ENCODE measurements at places on chromosomes 2 and 18.

DNA sequence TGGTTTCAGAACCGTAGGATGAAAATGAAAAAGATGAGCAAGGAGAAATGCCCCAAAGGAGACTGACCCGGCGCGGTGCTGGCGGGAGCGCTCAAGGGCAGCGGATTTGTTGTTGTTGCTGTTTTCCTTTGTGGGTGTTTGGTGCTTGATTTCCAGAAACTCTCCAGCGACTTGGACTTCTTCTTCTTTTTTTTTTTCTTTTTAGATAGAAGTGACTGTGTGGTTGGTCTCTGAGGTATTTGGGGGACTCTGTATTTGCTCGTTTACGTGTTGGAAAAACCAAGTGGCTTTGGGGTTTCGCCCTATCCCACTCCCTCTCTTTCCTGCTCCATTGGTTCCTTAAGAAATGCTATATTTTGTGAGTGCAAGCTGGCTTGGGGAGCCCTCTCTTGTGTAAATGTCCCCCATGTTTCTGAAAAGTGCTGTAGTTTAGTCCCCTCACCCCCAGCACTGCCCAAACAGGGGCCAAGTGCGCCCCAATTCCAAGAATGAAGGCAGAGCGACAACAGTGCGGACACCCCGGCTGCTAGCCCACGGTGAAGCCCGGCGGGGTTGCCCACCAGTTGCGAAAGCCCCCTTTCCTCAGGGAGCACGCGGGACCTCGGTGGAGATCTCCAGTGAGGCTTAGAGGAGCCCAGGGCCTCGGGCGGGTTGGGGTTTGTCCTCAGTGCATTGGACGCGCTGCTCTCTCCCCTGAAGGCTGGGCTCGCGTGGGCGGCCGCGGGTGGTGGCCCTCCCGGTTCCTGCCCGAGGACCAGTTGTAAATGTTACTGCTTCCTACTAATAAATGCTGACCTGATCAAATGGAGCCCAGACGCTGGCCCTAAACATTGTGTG lies 1.8 kb downstream of the HOXD9 start:
- DNase-seq = no peak

- DNase-seq = no peak
These were observed 25.0 kb downstream of the DCDC2C start for GRCh38 chr2:3728104-3729054.

DNA sequence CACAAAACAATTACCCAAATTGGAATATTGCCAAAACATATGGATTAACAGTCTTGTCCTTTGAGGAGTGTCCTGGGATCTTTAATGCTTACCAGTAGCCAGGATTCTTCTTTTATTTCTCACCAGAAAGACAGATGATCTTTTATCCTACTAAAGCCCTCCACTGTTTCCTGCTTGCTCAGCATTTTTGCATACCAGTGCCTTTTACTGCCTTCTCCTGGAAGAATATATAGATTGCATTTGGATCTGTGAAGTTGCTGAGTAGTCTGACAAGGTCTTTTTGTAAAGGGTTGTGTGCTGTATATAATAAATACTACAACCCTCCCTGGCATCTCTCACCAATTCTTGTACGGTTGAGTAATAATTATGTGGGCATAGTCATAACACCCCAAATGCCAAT lies 652.2 kb downstream of the LRRTM4 start:
- no peak for DNase-seq

GRCh38 chr2:241271706-241272302 lies 43.7 kb downstream of the HDLBP start:
- DNase-seq = no peak

DNA sequence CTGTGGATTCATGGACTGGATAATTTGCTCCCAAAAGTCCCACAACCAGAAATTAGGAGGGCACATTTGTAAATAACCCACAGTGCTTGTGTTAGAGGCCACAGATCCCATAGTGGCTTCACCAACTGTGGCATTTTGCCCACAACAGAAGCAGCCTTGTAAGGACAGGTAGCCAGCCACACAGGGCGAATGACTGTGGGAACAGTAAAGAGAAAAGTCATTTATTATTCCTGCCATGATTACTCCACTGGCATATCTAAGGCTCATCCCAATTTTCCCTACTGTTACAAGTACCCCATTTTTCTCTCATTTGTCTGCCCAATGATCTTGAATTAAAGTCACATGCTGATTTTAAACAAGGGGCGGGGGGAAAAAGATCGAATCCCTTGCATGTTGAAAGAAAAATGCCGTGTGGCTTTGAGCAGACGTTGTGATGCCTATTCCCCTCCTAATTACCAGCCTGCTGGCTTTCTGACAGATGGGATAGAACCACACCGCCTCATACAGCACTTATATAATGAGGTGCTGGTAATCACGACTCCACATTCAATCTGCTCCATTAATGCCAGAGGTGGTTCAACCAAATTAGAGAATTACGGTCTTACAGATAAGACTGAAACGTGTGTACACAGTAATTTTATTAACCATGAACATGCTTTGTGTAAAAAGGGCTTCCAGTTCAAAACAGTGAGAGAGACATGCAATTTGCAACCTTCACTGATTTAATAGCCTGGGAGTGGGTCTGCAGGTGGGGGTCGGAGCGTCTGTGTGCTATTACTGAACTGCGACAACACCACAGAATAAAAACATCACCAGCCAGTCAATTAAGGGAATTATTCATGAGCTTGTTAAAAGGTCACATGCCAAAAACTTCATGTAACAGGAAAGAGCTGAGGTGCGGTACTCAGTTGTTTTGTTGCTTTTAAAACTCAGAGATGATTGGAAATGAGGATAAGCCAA lies 196.0 kb downstream of the TMEM163 start:
- no peak for DNase-seq

DNA sequence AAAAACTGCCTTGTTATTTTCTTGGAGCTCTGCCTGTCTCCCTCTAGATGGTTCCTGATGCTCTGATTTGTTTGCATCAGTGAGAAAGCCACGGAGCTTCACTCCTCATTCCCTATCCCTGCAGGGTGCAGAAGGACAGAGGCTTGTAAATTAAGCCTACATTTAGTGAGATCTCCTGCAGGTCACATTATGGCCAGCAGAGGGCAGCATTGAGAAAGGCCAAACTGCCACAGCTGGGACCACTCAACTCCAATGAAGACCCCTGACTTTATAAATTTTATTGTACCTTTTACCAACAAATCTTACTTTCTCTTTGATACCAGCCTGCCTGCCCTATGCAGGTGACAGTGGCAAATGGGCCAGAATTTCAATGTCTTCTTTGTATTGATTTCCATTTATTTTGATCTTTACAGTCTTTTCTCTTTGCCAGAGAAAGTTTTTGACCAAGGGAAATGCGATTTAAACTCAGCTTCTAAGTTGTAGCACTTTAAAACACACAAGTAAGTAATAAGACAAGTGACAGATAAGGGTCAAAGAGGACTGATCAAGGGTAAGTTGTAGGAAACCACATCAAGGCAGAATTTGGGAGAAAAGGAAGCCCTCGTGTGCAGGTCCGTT lies 1029.1 kb upstream of the KLHL29 start:
- peak; percentile 84 for DNase-seq

DNA sequence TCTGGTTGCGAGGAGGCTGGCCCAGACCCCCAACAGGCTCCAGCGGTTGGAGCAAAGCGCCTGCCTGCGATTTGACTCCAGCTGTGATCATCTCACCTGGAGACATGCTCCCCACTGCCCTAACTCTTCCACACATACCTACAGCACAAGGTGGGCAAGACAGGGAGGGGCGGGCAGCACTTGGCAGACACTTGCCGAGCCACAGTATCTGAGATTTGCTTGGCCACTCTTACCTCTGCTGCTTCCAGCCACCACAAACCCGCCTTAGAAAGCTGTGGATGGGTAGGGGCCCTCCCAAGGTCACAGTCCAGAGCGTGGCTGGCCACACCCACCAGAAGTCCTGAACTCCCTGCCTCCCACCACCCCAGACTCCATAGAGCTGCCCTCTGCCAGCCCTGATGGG lies 8.2 kb downstream of the CYP26B1 start:
- peak; percentile 38 for DNase-seq

- no peak for DNase-seq
These were observed 665.8 kb upstream of the ID2 start for GRCh38 chr2:8015848-8016600.

- no peak for DNase-seq
These were observed 24.8 kb downstream of the GALM start for GRCh38 chr2:38690499-38691420.

- DNase-seq = no peak
These were observed 21.5 kb upstream of the YWHAQ start for GRCh38 chr2:9652267-9652666.

DNA sequence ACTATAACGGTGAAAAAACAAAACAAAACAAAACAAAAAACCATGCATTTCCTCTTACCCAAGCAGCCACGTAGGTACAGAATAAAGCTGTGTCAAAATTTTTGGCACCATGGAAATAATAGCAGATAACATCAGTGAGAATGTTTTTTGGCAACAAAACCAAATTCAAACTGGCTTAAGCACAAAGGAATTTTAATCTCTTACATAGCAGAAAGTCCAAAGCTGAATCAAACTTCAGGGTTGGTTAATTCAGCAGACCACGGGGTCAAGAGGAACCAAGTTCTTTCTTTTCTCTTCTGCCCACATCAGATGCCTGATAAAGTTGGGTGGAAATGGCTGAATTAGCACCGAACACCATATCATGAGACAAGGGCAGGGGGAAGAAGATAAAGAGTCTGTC lies 129.5 kb downstream of the PAX3 start:
- DNase-seq = no peak

GRCh38 chr2:8860239-8860638 lies 22.8 kb upstream of the KIDINS220 start:
- DNase-seq = no peak

DNA sequence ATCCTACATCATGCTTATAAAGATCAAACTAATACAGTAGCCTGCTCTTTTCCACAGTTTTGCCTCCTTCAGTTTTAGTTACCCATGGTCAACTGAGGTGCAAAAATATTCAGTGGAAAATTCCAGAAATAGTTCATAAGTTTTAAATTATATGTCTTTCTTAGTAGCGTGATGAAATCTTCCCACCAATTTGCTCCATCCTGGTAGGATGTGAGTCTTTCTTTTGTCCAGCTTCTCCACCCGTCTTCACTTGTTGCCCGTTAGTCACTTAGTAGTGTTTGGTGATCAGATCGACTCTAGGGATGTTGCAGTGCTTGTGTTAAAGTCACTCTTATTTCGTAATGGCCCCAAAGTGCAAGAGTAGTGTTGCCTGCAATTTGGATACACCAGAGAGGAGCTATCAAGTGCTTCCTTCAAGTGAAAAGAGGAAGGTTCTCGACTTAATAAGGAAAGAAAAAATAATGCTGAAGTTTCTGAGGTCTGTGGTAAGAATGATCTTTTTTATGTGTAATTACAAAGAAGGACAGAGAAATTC lies 57.0 kb downstream of the CEP192 start:
- DNase-seq = no peak

DNA sequence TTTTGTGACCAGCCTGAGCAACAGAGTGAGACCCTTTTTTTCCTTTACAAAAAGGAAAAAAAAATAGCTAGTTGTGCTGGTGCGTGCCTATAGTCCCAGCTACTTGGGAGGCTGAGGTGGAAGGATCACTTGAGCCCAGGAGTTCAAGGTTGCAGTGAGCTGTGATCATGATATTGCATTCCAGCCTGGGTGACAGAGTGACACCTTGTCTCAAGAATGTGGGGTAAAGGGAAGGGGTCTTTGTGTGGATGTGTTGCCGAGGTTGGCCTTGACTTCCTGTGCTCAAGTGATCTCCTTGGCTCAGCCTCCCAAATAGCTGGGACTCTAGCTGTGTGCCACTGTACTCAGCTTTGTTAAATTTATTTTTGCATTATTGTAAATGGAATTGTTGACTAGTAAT lies 120.6 kb downstream of the ZNF407 start:
- no peak for DNase-seq

DNA sequence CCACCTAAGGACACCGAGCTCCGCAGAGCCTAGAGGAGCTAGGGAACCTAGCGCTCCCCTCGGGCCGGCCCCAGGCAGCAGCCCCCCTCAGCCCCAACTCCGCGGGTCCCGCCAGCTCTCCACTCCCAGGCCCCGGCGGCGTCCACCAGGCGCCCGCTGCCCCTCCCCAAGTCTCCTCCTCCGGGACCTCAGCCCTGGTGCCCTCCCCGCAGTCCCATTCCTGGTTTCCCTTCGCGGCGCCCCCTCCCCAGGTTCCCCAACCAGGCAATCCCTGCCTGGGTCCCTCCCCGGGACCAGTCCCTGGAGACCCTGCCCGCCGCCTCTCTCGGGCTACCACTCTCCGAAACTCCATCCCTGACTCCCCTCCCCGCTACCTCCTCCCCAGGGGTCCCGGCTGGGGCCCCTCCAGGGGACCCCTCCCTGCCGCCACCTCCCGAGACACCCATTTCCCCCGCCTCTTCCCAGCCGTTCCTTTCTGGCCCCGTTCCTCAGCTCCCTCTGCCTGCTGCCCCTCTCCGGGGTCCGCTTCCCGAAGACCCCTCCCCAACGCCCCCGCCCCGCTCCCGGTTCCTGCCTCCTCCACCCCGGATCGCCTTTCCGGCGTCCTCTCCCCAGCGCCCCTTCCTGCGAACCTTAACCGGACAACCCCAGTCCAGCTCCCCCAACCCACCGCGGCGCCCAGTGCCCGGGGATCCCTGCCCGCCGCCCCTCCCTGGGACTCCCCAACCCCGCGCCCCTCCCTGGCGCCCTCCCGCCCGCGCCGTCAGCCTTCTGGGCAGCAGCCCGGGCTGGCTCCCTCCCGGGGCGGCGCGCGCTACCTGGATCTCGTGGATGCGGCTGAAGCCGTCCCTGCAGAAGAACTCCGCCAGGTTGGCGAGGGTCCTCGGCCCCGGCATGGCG lies 678 bp downstream of the CYP27C1 start:
- peak; percentile 44 for DNase-seq

GRCh38 chr2:125596612-125597011 lies 1059.3 kb upstream of the GYPC start:
- DNase-seq = no peak

DNA sequence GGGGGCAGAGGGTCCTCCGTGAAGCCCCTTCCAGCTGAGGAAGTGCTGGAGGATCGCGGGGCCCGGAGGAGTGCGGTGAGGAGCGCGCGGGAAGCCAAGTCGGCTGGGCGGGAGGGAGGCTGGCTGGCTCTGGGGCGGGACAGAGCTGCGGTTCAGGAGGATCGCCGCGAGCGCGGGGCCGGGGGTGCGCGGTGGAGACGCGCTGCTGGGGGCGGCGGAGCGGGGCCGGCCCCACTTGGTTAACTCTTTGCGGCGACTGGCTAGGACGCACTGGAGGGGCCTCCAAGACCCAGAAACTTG lies 464 bp downstream of the CYBRD1 start:
- DNase-seq = peak; percentile 42

DNA sequence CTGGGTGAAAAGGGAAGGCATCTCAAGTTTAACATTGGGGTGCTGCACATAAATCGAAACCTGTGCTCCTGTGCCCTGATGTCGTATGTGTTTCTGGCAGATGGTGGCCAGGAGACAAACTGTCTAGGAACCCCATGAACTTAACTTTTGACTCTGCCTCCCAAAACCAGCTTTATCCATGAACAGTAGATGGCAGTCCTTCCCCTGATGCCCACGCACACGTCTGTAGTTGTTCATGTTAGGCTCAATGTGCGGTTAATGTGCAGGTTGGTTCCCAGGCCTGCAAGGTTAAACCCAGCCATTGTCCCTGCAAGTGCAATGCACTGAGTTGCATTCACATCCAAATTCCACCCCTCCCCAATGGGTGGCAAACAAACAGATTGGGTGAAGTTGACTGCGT lies 44.1 kb upstream of the SIX3 start:
- DNase-seq = no peak

GRCh38 chr18:32735781-32736180 lies 37.0 kb downstream of the KLHL14 start:
- no peak for DNase-seq
